NCI-H2171 (cell line): ENCODE measurements at places on chromosomes 7 and 10.

- no peak for DNase-seq
These were observed 106.1 kb downstream of the CLEC2L start for GRCh38 chr7:139629392-139630082.

DNA sequence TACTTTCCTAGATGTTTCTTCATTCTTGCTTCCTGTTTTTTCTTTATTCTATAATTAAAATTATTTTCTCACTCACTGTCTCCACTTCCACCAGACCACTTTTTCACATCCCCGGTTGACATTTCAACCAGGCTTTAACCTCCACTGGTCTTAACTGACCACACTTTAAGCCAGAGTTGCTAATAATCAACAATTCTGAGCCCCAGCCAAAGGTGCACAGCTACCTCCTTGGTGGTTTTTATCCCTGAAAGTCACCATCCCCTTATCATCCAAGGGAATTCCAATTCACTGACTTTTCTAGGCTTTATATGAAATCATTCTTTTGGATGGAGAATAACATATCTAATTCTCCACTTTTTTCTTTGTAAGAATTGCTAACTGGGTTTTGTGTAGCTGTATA is 138.9 kb downstream of the FRMD4A start:
- no peak for DNase-seq

DNA sequence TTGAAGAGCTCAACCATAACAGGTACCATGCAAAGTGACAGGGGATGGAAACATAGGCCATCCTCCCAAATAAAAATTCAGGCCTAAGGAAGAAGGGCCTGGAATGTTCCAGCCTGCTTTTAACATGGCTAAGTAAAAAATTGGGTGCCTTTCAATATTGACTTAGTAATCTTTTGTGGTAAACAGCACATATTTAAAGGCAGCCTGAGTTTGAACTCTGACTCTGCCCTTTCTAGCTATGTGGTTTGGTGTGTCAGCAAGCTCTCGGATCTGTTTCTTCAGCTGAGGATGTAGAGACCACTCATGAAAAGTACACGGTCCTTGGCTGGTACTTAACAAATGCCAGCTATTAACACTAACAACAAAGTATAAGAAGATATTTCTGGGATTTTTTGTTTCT is 191.8 kb upstream of the CDCA7L start:
- no peak for DNase-seq

DNA sequence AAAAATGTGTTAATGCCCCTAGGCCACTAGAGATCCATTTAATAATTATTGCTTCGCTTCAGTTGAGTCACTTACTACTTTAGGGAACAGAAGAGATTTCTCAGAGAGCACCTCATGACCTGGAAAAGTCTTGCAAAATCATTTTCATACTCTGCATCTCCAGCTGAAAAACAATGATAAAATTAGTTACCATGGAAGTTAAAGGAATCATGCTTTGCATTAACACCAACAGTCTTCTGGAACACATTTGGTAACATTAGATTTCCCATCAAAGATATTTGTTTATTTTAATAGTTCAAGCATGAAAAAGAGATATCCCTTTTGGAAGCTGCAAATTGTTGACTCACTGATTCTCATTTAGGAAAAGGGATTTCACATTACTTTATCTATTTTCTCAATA is 1.8 kb upstream of the STEAP2 start:
- no peak for DNase-seq

DNA sequence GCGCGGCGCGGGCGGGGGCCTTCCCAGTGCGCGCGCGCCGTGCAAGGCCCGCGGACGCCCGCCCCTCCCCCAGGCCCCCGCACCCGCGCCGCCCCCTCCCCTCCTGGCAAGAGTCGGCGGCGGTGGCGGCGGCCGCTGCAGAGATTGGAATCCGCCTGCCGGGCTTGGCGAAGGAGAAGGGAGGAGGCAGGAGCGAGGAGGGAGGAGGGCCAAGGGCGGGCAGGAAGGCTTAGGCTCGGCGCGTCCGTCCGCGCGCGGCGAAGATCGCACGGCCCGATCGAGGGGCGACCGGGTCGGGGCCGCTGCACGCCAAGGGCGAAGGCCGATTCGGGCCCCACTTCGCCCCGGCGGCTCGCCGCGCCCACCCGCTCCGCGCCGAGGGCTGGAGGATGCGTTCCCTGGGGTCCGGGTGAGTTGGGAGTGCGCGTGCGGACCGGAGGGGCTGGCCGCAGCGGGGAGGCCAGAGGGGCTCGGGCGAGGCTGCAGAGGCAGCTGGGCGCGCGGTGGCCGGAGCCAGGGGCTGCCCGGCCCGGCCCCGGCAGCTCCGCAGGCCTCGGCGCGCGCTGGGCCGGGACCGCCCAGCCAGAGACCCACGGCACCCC is at the start of gene BMPR1A:
Gene BMPR1A, plus strand, starts transcription at position 109 of the 602 bp plus-strand sequence. CDS start 119,400 bp downstream, outside the sequence.
- DNase-seq: no peak

- no peak for DNase-seq
These were observed 2.1 kb downstream of the EPHB4 start for GRCh38 chr7:100825215-100825671.

GRCh38 chr10:116833986-116834985 is 15.0 kb upstream of the ENO4 start:
- DNase-seq: no peak

DNA sequence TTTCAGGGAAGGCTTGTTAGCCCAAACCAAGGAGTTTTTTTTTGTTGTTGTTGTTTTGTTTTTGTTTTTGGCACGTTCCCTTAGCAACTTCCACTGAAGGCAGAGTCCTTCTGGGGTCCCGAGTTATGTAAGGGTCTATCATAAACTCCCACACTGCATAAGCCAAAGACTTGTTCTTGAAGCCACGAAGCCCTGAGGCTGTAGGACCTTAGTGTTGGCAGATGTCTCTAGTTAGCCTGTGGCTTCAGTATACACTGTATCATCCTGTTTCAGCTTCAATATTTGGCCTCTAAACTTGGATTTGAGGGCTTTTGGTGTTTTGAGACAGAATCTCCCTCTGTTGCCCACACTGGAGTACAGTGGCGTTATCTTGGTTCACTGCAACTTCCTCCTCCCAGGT is 13.6 kb downstream of the KPNA7 start:
- DNase-seq: no peak

DNA sequence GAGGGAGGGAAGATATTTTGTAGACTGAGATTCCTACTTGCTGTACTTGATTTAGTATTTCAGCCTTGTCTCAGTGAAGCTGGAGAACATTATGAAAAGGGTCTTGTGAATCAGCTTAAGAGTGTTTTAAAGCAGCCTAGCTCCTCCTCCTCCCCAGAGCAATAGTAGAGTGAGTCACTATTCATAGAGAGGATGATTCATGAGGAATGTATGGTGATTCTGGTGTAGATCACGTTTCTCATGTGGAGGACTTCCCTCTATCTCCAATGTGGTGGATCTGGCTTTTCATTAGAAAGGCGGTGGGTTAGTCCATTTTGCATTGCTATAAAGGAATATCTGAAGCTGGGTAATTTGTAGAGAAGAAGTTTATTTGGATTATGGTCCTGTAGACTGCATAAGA is 340.1 kb upstream of the CHRM2 start:
- no peak for DNase-seq

GRCh38 chr7:110637252-110637651 is 453.7 kb upstream of the LRRN3 start:
- no peak for DNase-seq

- DNase-seq: no peak
These were observed 100.4 kb upstream of the PDGFA start for GRCh38 chr7:620056-620455.

DNA sequence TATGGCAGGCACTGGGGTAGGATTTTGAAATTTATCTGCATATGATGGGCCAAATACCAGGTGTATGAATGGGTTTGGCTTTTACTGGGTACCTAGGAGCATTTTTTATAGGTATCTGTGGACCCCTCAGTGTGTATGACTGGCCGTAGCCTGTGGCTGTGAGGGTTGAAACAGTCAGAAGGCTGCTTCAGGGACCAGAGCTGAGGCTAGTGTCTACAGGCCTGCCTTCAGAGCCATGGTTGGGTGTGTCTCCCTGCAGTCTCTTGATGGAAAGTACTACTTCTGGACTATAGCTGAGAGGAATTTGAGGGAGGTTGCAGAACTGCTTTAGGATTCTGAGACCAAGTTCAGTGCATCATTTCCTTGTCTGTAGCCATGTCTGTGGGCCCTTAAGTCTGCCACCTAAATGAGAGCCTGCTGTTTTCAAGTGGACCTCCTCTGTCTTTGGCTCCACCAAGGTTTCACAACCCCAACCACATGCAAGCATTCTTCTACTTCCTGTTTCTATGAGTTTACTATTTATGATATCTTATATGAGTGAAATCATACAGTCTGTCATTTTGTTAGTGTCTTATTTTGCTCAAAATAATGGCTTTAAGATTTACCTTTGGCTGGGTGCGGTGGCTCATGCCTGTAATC is 19.9 kb upstream of the ZNF138 start:
- DNase-seq: no peak
